ENCODE measurements at places on chromosomes 4 and X. TPM values are rescaled to one million over a fixed set of nuclear protein-coding genes. Genes with fewer than 3 reads are reported as not detected.

CT45A1 gene
- polyA plus RNA-seq: not detected

APOO gene
- polyA plus RNA-seq: 12.7 TPM

TMEM128 gene
- polyA plus RNA-seq: 12.5 TPM

IL21 gene
- not detected for polyA plus RNA-seq

LRRC66 gene
- polyA plus RNA-seq: 0.12 TPM

POU3F4 gene
- not detected for polyA plus RNA-seq

ATOH1 gene
- not detected for polyA plus RNA-seq

GPC4 gene
- 4.0 TPM for polyA plus RNA-seq

CXCL11 gene
- polyA plus RNA-seq: not detected

MSANTD1 gene
- 0.16 TPM for polyA plus RNA-seq

FREM3 gene
- polyA plus RNA-seq: not detected

CLDN2 gene
- not detected for polyA plus RNA-seq

SNCA gene
- polyA plus RNA-seq: 7.4 TPM

IGFBP7 gene
- 27.6 TPM for polyA plus RNA-seq

PPEF2 gene
- polyA plus RNA-seq: not detected

MAGEE2 gene
- not detected for polyA plus RNA-seq

PHEX gene
- polyA plus RNA-seq: 0.09 TPM

KLKB1 gene
- 0.12 TPM for polyA plus RNA-seq

UGT2B11 gene
- polyA plus RNA-seq: not detected

SHOX gene
- not detected for polyA plus RNA-seq

FGFR3 gene
- 121 TPM for polyA plus RNA-seq

Measured in esophagus (tissue), 2 donors.